Endothelial cell of coronary artery (primary cell): ENCODE measurements at places on chromosomes 2 and 18. TPM values are rescaled to one million over a fixed set of nuclear protein-coding genes. Genes with fewer than 3 reads are reported as not detected.

Gene B4GALT6
- total RNA-seq, result 4.8 and 9.3 TPM in 2 replicates

Gene STPG4
- total RNA-seq, result 0.09 TPM in 2 replicates

Gene SLC4A3
- total RNA-seq, result 0.27 and 0.38 TPM in 2 replicates

Gene NTSR2
- total RNA-seq, result not detected in 2 replicates

Gene SULT1C2
- not detected in 2 replicates for total RNA-seq

Gene NEUROD1
- not detected in 2 replicates for total RNA-seq

Gene UGT1A5
- total RNA-seq, result not detected in 2 replicates

Gene FBLN7
- 1.2 and 2.6 TPM in 2 replicates for total RNA-seq

Gene PAX3
- 1.2 TPM in 1 of 2 replicates, not detected in the other for total RNA-seq

Gene CFC1
- not detected in 2 replicates for total RNA-seq

Gene SCN2A
- under 0.01 TPM in 2 replicates for total RNA-seq

Gene LYPD6
- total RNA-seq, result 0.47 and 1.8 TPM in 2 replicates

Gene PKP4
- 39.2 and 44.6 TPM in 2 replicates for total RNA-seq

Gene COLEC12
- 0.94 and 16.5 TPM in 2 replicates for total RNA-seq

Gene SIX3
- total RNA-seq, result not detected in 2 replicates

Gene LCT
- total RNA-seq, result not detected in 2 replicates

Gene TMEM200C
- total RNA-seq, result under 0.01 TPM in 2 replicates

Gene CSRNP3
- total RNA-seq, result 0.19 TPM in 1 of 2 replicates, not detected in the other

Gene UGT1A3
- not detected in 2 replicates for total RNA-seq

Gene IL1RL2
- total RNA-seq, result 0.56 TPM in 1 of 2 replicates, not detected in the other

Gene GPBAR1
- total RNA-seq, result under 0.01 TPM in 1 of 2 replicates, not detected in the other

Gene ABCG5
- total RNA-seq, result not detected in 2 replicates

Gene MOGAT1
- total RNA-seq, result not detected in 2 replicates

Gene BIRC6
- total RNA-seq, result 131 and 189 TPM in 2 replicates

Gene SERPINB10
- 0.09 TPM in 1 of 2 replicates, not detected in the other for total RNA-seq

Gene GPATCH11
- 5.8 and 7.1 TPM in 2 replicates for total RNA-seq

Gene CD8B2
- not detected in 2 replicates for total RNA-seq

Gene ADRA2B
- not detected in 2 replicates for total RNA-seq

Gene ABCG8
- total RNA-seq, result not detected in 2 replicates

Gene ZSWIM2
- total RNA-seq, result not detected in 2 replicates

Gene CGREF1
- 1.2 and 4.3 TPM in 2 replicates for total RNA-seq

Gene SLC9A4
- not detected in 2 replicates for total RNA-seq

Gene REG3G
- total RNA-seq, result not detected in 2 replicates

Gene AMER3
- not detected in 2 replicates for total RNA-seq

Gene PRKAG3
- total RNA-seq, result not detected in 2 replicates

Gene KHK
- 1.2 and 2.0 TPM in 2 replicates for total RNA-seq

Gene ASAP2
- total RNA-seq, result 42.7 and 61.9 TPM in 2 replicates

Gene MALL
- 21.3 and 37.5 TPM in 2 replicates for total RNA-seq
